HFFc6 (cell line): ENCODE measurements at places on chromosomes 3 and 15.

DNA sequence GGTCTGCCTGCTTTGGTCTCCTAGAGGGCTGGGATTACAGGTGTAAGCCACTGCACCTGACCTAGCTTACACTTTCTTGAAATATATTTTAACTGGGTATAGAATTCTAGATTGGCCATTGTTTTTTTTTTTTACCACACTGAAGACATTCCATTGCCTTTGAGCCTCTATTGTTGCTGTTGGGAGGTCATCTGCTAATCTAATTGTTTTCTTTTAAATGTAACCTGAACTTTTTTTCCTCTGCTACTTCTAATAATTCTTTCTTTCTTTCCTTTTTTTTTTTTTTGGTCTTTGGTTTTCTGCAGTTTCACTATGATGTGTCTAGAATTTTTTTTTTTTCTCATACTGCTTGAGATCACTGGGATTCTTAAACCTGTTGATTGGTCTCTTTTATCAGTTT lies 28.1 kb downstream of the ERICH6 start:
- DNase-seq: no peak

GRCh38 chr3:136885357-136886213 lies 23.6 kb downstream of the NCK1 start:
- DNase-seq: no peak

- no peak for DNase-seq
Measured at GRCh38 chr15:80386151-80386550, 18.0 kb upstream of the ARNT2 start.

DNA sequence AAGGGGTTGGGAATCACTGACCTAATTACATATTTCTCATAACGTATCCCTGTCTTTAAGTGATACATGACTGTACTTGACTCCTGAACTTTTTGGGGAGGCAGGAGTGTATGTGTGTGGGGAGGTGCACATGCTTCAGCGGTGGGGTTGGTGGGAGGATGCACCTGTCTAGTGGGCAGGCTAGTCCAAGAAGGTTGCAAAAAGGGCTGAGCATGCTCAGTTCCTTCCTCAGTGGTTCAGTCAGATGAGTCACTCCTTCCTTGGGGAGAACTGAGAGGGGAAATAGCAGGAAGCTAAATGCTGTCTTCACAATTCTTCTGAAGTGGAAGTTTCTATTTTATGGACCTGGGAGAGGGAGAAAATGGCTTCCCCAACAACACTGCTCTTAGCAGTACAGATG lies 24.6 kb upstream of the AP4E1 start:
- peak; percentile 45 for DNase-seq

GRCh38 chr3:12380461-12380860 lies 91.6 kb downstream of the PPARG start:
- DNase-seq: no peak

- DNase-seq: no peak
Measured at GRCh38 chr3:155231792-155232191, 61.7 kb downstream of the STRIT1 start.
